ENCODE measurements at places on chromosomes 1 and 21. TPM values are rescaled to one million over a fixed set of nuclear protein-coding genes. Genes with fewer than 3 reads are reported as not detected.

- DNase-seq = no peak
Measured at GRCh38 chr1:1748686-1749321, 24.6 kb upstream of the CDK11A start.

DNA sequence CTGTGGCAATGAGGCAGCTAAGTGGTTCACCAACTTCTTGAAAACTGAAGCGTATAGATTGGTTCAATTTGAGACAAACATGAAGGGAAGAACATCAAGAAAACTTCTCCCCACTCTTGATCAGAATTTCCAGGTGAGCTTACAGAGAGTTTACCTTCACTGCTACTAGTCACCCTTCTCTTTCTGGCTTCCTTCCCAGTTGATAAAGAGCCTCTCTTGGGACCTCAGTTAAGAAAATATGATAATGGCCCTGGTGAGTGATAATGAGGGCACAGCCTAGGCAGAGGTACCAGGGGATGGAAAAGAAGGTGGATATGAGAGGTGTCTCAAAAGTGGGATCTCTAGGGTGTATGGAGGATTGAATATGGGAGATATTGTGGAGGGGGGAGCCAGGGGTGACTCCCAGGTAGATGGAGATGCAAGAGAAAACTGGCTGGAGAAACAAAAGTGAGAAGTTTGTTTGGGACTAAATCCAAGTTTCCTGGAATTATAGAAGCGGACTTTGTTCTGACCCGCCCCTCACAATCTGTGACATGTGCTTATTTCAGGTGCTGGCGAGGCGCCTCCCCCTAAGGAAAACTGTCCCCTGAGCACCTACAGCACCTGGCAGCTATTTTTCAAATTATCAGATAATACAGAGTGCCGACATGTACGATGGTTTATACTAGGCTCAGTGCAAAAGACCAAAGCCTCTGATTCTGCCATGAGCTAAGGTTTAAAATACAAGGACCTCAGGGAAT, 13.7 kb downstream of the MTARC2 start:
- no peak for DNase-seq

GRCh38 chr1:154810571-154810970, 59.5 kb downstream of the KCNN3 start:
- no peak for DNase-seq

- DNase-seq = peak; percentile 45
Measured at GRCh38 chr1:151547119-151547899, 7.2 kb downstream of the TUFT1 start.

GRCh38 chr1:201673915-201674314, 135.0 kb downstream of the NAV1 start:
- no peak for DNase-seq

DNA sequence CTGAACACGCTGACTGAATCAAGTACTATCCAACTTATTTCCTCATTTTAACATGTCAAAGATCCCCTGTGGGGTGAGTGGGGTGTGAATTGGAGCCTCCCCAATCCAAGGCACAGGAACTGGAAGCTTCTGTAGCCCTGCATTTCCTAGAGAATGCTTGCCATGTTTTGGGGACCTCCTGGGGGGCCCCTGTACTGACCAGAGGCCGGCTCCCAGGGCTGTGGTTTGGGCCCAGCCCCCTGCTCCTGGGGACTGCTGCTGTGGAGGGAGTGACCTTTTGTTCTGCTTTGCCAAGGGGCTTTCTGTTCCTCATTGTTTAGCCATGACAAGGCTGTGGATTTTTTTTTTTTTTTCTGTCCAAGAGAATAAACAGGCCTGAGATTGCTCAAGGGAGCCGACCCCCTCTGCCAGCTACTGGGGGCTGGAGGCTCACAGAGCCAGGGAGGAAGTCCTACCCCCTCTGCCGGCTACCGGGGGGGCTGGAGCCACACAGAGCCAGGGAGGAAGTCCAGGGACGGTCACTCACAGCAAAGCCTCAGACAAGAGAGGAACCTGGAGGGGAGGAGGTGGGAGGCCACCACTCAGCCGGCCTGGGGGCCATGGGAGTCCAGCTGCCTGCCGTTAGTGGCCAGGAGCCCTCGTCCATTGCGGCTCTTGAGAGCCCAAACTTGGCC, 17.4 kb downstream of the TNFRSF1B start:
- no peak for DNase-seq

GRCh38 chr1:151944857-151945575, 35.7 kb upstream of the THEM4 start:
- DNase-seq = no peak

DNA sequence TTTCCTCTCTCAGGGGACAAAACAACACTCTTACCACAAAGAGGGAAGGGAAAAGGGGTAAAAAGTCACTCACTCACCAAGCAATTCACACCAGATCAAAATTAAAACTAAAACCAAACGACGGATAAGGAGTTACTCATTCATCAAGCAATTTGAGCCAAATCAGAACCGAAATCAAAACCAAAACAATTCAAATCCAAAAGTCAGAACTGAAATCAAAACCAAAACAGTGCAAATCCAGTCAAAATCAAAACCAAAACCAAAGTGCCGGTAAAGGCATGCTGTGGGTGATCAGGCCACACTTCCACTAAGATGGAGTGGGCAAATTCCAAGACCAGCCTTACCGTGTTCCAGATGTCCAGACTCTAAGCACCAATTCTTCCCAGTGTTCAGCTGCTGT, 717.9 kb downstream of the AMY1C start:
- DNase-seq = no peak

- DNase-seq = no peak
Measured at GRCh38 chr1:245444147-245444828, 289.5 kb downstream of the KIF26B start.

GRCh38 chr1:158286941-158287346, 2.8 kb upstream of the CD1C start:
- no peak for DNase-seq

GRCh38 chr1:212035835-212036605, 472 bp downstream of the DTL start:
- DNase-seq = peak; percentile 8

The GPR3 gene
- polyA plus RNA-seq = 1.3 TPM

The DPT gene
- polyA plus RNA-seq = not detected

The FAM110D gene
- 1.5 TPM for polyA plus RNA-seq

The ST6GALNAC5 gene
- 3.2 TPM for polyA plus RNA-seq

The KCNN3 gene
- 2.9 TPM for polyA plus RNA-seq

The FCGR1A gene
- 1.4 TPM for polyA plus RNA-seq

The KCNT2 gene
- 11.2 TPM for polyA plus RNA-seq

The GNG4 gene
- polyA plus RNA-seq = 3.7 TPM

The MATN1 gene
- 0.34 TPM for polyA plus RNA-seq

The C8A gene
- polyA plus RNA-seq = not detected

The AGT gene
- 41.2 TPM for polyA plus RNA-seq

The RIMKLA gene
- polyA plus RNA-seq = 0.92 TPM

All from renal cortex interstitium (tissue), 15 donors.